Colonic mucosa (tissue), 4 donors: ENCODE measurements at places on chromosomes 2 and 18.

DNA sequence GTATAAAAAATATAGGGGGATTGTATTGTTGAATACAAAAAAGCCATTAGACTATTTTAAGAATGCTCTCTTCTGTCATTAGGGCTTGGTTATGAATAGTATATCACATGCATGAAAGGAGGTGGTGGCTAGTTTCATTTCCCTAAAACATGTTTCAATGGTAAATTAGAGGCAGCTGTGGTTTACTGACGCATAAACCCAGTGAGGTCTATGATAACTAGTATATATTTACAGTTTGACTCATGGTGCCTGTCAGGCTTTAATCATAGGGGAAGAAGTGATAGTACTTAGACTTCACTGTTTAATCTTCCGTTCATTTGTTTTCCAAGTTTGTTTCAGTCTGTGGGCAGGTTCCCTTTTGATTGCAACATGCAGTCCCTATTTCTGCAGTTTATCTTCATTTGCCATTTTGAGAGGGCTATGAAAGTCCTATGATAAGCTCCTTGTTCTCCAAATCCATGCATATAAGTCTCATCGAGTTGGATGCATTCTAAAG is 55.1 kb upstream of the MAP4K3 start:
- DNase-seq: no peak

GRCh38 chr18:11984091-11984490 is 2.8 kb downstream of the IMPA2 start:
- no peak for DNase-seq

DNA sequence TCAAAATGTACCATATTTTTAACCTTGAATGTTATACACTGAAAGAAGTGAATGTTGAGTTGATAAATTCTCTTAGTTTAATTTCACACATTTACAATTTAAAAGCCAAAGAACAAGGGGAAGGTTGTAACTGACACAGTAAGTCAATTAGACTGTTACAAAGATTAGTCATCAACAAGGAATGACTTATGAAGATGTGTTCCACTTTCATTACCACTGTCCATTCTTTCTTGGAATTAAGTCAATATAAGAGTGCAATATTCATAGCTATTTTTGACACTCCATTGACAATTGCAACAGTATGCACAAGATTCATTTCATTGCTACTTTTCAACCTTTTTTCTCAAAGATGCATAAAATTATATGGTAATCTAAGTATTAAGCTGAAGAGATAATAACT is 291.3 kb downstream of the RIT2 start:
- DNase-seq: no peak

GRCh38 chr18:28366676-28367075 is 189.7 kb upstream of the CDH2 start:
- DNase-seq: no peak

DNA sequence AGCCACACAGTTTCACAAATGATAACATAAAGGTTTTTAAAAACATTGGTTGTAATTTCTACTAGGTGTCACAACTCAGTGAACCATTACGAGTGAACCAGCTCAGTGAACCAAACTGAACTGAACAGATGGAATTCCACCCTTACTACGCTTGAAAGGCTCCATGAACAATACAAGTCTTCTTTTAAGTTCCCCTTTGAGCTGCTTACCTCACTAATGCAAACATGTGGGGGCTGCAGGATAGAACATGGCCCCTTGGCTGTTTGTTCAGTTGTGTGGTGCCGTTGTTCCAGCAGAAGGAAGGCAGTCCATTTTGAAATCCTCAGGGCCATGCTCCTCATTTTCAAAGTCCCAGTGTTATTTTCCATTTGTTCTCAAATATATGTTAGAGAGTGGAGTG is 30.7 kb upstream of the KLHL14 start:
- no peak for DNase-seq

DNA sequence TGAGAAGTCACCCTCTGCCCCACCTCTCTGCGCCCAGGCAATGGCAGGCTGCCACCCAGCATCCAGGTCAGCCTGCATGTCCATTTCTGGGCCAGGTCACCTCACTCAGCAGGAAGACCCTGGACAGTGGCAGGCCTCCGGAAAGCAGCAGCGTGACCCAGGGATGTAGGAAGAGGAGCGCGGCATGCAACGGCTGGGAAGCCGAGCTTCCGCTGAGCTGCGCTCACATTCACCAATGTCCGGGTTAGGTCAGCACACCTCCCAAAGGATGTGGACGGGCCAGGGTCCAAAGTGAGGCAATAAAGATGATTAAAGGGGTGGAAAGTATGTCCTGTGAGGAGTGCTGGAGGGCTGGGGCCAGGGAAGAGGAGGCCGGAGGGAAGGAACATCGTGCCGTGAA is 174.5 kb downstream of the CTIF start:
- peak; percentile 20 for DNase-seq

DNA sequence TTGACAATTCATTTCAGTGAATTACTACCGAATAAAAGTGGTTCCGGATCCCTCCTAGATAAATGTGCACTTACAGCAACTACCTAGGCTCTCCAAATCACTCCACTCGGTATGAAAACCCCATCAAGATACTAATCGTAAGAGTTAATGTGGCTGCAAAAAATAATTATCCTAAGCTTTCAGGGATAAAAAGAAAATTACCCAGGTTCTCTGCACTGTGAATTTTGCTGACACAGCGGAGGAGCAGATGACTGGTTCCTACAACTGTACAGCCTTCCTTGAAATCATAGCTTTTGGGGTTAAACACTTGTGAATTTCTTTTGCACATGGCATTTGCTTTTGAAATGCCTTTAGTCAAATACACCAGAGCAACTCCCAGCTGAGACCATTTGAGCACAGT is 104.7 kb downstream of the CD226 start:
- no peak for DNase-seq

DNA sequence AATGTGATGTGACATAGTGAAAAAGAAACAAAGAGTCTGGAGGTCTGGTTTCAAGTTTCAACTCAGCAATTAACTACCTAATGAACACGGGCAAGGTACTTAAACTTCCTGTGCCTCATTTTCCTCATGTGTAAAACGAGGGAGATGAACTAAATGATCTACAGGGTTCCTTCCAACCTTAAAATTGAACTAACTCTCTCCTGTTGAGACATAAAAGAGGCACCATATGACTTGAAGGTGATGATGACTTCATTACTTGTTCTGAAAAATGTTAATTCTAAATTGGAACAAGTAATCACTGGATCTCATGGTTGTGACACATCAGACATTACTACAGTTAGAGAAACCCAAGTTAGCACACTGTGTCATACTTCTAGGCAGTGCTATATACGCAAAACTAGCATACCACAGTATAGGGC is 8.9 kb upstream of the REL start:
- no peak for DNase-seq

DNA sequence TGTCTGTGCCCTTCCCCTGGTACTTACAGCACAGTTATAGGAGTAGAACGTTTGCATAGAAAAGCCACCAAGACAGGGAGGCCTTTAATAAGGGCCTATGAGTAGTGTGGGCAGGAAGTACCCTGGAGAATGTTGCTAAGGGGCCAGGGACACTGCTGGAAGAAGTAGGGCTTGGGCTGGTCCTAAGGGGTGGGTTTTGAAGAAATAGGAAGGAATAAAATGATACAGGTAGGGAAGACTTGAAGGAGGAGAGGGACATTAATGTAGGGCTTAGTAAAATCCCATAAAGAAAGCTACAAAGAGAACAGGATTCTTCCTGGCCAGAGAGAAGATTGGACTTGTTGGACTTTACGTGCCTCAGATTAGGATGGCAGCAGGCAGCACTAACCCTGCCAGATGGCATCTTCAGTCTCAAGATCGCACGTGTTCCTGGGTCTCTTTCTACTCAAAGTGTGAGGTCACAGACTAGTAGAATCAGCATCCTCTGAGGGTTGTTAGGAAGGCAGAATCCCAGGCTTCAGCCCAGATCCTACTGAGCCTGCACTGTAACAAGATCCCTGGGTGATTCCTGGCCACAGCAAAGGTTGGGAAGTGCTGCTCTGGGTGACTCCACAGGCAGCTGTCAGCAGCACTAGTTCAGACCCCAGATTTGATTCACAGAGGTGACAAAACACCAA is 39.2 kb downstream of the EPAS1 start:
- no peak for DNase-seq
